ENCODE measurements at places on chromosomes 7 and 10.

GRCh38 chr10:92180399-92180798 is 110.5 kb downstream of the CPEB3 start:
- no peak for DNase-seq

DNA sequence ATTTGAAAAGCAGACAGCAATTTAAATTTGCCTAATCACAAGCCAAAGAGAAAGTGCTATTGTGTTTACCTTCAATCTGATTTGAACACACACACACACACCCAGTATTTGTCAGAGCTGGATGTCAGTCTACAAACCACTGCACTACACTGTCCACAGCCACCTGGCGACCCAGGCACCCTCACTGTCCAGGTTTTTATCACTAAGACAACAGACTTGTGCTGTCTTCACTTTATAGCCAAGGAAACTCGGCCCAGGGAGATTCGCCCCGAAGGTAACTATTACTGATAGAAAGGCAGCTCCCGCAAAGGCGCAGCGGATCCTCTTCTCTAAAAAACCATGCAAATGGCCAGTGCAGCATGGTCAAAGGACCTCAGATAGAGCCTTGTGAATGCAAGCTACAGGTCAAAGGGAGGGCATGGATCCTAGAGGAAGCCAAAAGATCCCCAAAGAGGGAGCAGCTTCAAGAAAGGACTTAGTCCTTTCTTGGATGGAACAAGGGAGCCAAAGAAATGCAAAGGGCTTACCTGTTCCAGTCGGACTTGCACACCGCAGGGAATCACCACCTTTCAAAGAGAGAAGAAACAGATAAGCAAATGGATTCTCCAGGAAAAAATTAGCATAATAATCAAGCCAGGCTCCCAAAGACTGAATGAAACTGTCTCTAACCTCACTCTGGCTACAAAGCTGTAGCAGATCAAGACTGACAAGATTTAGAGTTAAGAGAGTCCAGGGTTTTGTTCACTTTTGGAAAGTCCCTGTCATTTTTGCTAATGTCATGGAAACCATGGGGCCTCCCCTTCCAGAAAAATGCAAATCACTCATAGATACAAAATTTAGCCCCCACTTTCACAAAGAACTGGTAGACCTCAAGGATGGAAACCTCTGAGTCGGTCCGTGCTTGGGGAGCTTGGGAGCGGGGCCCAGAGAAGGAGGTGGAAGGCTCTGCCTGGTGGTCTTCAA is 101.1 kb downstream of the TNS3 start:
- DNase-seq = no peak

- DNase-seq = no peak
Measured at GRCh38 chr10:81759111-81759510, 115.9 kb upstream of the NRG3 start.

- DNase-seq = peak; percentile 71
Measured at GRCh38 chr10:112307358-112308124, 24.3 kb downstream of the TECTB start.

DNA sequence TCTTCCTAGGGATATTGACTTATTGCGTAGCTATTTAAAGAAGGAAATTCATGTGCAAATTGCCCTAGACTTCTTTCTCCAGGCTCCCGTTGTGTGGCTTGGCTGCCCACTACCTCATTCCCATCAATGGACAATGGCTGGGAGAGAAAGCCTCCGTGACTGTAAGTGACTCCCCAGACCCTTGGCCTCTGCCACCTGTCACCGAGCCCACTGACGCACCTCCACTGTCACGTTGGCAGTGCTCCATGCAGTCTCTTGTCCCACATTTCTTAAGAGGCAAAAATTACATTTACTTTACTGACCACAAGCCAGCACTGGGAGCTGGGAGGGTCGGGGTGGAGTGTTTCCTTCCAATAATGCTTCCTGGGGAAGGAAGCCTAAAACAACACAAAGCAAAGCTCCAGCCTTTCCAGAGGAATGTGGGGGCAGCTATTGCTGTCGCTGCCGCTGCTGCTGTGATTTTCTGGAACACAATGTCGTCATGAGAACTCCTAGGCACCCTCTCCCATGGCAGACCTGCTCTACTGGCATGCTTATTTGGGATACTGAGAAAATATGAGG is 89.7 kb upstream of the STEAP1B start:
- no peak for DNase-seq

Data from hematopoietic multipotent progenitor cell treated with erythropoietin and hydrocortisone succinate and interleukin-3 and kit ligand, for 6 days (in vitro differentiated cells).